ENCODE measurements at places on chromosomes 2 and 18. TPM values are rescaled to one million over a fixed set of nuclear protein-coding genes. Genes with fewer than 3 reads are reported as not detected.
A peak's percentile ranks its signal among the peaks of the same experiment; 100 is the strongest.

The KCNK3 gene
- 0.84 TPM for total RNA-seq

The RIT2 gene
- total RNA-seq = not detected

The FIGLA gene
- not detected for total RNA-seq

- H3K27ac ChIP-seq = no peak overlapping the region
- H3K27me3 ChIP-seq = no peaks in the 10 kb centered on the region
- H3K4me1 ChIP-seq = peaks cover 5% of the 10 kb centered on the region
- peaks cover 37% of the 10 kb centered on the region for H3K36me3 ChIP-seq
Measured at GRCh38 chr2:25957743-25958142, 24.6 kb downstream of the KIF3C start.

- H3K4me1 ChIP-seq = no peaks in the 10 kb centered on the region
- no peak overlapping the region for H3K27ac ChIP-seq
- no peaks in the 10 kb centered on the region for H3K36me3 ChIP-seq
- peaks cover 8% of the 10 kb centered on the region for H3K27me3 ChIP-seq
- no peak for DNase-seq
Measured at GRCh38 chr2:30098266-30099005, 48.4 kb upstream of the YPEL5 start.

DNA sequence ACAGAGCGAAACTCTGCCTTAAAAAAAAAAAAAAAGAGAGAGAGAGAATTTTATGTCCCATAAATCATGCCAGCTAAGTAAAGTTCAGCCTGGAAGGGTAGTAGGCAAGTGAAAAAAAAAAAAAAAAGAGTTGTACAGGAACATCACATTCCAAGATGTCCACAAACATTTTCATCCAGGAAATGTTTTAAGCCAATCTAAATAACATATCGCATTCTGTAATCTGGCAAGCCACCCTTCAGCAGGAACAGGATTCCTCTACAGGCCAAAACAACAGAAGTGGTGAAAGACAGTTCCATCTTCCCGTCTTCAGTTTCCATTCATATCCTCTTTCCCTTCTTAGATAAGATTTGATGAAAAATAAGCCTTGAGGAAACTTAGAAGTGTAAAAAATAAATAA, 1108.1 kb upstream of the DDX18 start:
- H3K27ac ChIP-seq = no peak overlapping the region
- H3K36me3 ChIP-seq = no peaks in the 10 kb centered on the region
- H3K4me1 ChIP-seq = no peaks in the 10 kb centered on the region

- DNase-seq = no peak
- no peak overlapping the region for H3K4me3 ChIP-seq
- no peak overlapping the region for H3K27ac ChIP-seq
- no peaks in the 10 kb centered on the region for H3K4me1 ChIP-seq
- no peaks in the 10 kb centered on the region for H3K36me3 ChIP-seq
Measured at GRCh38 chr18:21085579-21086166, 25.9 kb downstream of the ROCK1 start.

DNA sequence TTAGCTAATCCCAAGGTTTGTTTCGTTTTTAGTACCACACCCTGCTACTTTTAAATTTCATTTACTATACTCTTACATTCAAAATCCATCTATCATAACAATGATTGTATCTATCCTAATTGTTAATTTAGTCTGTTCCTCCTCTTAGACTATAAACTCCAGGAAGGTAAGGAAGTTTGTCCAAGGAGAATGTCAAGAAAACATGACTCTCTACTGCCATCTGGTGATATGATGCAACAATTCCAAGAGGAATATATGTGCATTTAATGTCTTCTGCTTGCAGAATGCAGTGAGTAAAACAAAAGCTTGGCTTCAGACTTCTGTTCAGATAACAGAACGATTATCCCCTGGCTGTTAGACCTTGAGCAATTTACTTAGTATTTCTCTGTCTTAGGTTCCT, 1267.1 kb downstream of the LRP1B start:
- H3K4me3 ChIP-seq = no peak overlapping the region
- no peaks in the 10 kb centered on the region for H3K4me1 ChIP-seq
- no peak for DNase-seq

DNA sequence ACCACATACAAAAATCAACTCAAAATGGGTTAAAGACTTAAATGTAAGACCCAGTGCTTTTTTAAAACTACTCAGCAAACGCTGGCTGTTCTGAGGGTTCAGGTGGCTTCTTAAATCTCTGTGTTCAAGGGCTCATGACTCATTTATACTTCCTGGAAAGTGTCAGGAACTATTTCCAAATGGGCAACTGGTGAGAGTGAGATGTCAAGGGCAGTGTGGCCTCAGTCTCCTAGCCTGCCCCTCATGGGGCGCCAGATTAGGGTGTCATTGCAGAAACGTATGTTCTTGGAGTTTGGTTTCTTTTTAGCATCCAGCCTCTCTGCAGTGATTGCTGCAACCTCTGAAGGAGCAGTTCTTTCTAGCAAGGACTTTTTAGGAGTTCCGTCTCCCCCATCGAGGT, 485.4 kb downstream of the TNS1 start:
- no peak overlapping the region for H3K27ac ChIP-seq
- DNase-seq = no peak
- H3K4me1 ChIP-seq = peaks cover 7% of the 10 kb centered on the region
- H3K36me3 ChIP-seq = no peaks in the 10 kb centered on the region
- no peaks in the 10 kb centered on the region for H3K27me3 ChIP-seq

- no peaks in the 10 kb centered on the region for H3K36me3 ChIP-seq
- no peak for DNase-seq
- no peaks in the 10 kb centered on the region for H3K4me1 ChIP-seq
- H3K27me3 ChIP-seq = no peaks in the 10 kb centered on the region
Measured at GRCh38 chr18:41870191-41870590, 84.8 kb upstream of the PIK3C3 start.

DNA sequence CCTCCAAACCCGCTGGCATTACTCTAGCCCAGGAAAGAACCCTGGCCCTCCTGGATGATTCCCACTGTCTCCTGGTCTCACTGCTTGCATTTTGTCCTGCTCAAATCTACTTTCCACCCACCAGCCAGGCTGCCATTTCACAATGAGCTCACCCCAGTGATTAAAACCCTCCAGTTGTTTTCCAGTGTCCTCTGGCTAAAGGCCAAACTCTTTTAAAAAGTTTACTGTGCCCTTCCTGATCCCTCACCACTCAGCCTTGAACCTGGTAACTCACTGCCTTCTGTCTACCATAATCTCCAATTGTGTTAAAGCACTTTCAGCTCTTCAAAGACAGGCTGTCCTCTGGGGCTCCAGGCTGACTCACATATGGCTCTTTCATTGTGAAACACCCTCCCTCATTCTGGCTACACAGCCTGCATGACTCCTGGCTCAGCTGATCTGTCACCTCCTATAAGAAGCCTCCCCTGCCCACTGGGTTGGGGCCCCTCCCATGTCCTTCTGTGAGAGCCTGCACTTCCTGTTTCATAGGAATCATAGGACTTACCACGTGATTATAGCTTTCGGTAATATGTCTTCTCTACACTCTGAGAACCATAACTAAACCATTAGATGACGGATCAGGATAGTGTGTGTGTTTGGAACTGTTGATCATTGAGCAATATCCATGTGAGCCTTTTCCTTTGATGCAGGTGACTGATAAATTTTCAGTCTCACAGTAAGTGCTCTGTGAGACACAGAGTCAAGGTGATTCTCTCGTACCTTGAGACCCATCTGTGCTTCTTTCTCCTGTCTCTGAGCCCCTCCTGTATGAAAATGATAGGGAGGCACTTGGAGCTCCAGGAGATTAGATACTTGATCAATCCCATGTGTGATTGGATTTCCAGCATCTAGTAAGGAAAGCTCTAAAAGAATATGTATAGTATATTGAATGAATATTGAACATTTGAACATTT, 590.8 kb upstream of the ID2 start:
- DNase-seq = peak; percentile 18
- H3K36me3 ChIP-seq = no peaks in the 10 kb centered on the region
- no peaks in the 10 kb centered on the region for H3K27me3 ChIP-seq
- no peaks in the 10 kb centered on the region for H3K4me1 ChIP-seq

DNA sequence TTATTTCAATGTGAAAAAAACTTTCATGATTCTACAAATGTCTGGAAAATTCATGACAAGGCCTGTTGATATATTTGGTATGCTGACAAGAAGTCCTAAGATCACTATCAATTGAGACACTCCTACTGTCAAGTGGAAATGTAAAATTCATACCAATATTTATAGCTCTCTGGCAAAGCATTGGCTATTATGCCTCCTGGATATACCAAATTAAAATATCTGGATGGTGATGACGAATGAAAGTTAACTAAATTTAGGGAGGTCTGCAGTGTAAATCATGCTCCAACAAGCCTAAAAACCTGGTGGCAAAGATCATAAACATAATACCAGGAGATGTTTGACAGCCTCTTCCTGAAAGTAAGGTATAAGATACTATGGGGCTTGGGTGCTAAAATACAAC, 41.1 kb upstream of the TCF4 start:
- no peaks in the 10 kb centered on the region for H3K27me3 ChIP-seq
- H3K36me3 ChIP-seq = no peaks in the 10 kb centered on the region
- H3K4me3 ChIP-seq = no peak overlapping the region
- no peaks in the 10 kb centered on the region for H3K4me1 ChIP-seq

DNA sequence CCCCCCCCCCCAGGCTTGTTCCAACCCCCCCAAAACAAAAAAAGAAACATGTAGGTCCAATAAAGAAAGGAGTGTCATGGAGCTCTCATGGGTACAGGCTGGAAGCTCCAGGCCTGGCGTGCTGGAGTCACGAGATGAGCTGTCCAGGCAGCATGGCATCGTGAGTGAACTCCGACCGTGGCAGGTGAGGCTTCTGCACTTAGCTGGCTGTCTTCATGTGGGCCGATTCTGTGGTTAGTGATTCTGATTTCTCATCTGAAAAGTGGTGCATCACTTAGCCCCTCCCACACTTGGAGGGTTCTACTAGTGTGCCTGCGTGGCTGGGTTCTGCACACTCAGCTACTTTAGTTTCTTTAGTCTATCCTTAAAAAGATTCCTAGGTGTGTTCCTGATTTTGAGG, 126.4 kb upstream of the MGAT5 start:
- DNase-seq = no peak
- H3K27ac ChIP-seq = no peak overlapping the region
- H3K27me3 ChIP-seq = no peaks in the 10 kb centered on the region
- H3K4me1 ChIP-seq = peaks cover 57% of the 10 kb centered on the region
- no peak overlapping the region for H3K4me3 ChIP-seq
- no peaks in the 10 kb centered on the region for H3K36me3 ChIP-seq

DNA sequence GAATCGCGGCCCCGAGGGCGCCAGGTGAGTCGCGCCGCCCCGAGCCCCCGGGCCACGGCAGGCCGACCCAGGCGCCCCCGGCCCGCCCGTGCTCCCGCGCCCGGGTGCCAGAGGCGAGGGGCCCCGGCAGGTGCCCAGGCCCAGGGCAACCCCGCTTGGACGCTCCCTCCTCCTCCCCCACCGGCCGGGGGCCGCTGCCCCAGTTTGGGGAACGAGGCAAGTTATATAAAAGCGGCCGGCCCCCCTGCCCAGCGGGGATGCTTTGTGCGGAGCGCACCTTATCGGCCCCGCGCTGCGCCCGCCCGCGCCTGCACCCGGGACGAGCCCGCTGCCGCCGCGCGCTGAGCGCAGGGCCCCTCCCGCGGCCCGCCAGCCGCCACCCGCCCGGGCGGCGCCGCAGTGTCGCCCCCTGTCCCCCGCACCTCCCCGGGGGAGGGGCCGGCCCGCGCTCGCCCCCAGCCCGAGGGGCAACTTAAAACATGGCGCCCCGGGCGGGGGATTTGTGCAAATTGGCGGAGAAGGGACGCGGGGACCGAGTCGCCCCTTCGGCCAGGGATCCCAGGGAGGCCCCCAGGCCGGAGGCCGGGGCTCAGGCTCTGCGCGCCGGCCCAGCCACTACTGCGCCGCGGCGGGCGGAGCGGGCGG, 639 bp downstream of the EPB41L3 start:
- H3K36me3 ChIP-seq = no peaks in the 10 kb centered on the region
- H3K4me1 ChIP-seq = peaks cover 3% of the 10 kb centered on the region
- H3K27me3 ChIP-seq = no peaks in the 10 kb centered on the region
- H3K27ac ChIP-seq = peak overlapping the region; percentile 67

GRCh38 chr18:46301571-46301970, 197.4 kb downstream of the HAUS1 start:
- H3K27me3 ChIP-seq = no peaks in the 10 kb centered on the region
- H3K4me3 ChIP-seq = no peak overlapping the region
- no peak overlapping the region for H3K27ac ChIP-seq
- DNase-seq = no peak

DNA sequence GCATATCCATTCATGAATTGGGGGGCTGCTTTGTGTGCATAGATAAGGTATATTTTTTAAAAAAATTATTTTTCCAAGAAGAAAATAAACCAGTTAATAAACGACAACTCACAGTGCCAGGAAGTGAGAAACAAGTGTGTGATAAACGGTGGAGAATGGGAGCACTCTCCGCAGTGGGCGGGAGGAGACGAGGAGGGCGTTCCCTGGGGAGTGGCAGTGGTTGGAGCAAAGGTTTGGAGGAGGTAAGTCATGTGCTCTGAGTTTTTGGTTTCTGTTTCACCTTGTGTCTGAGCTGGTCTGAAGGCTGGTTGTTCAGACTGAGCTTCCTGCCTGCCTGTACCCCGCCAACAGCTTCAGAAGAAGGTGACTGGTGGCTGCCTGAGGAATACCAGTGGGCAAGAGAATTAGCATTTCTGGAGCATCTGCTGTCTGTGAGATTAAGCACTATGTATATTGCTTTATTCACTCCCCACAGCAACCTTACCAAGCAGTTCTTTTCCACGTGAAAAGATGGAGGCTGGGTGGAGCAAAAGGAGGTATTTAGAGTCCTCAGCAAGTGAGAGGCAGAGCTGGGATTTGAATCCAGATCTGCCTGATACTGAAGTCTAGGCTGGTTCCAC, 27.0 kb upstream of the CASP8 start:
- no peaks in the 10 kb centered on the region for H3K27me3 ChIP-seq
- no peaks in the 10 kb centered on the region for H3K4me1 ChIP-seq
- peak overlapping the region; percentile 30 for H3K4me3 ChIP-seq
- H3K27ac ChIP-seq = no peak overlapping the region
- H3K36me3 ChIP-seq = no peaks in the 10 kb centered on the region

DNA sequence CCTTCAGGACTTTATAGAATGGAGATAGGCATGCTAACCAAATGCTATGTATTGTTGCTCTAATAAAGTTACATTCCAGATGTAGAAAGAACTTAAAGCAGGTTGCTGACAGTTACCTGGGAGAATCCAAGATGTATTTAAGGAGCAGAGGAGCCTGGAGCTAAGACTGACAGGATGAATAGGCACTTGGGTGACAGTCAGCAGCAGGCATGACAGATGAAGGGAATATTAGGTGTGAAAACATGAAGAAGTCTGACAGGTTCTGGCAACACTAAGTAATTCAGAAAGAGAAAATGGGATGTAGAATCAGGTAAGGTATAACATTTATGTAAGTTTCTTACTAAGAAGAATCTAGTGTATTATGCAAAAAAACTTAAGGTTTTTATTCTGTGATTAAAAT, 232.0 kb downstream of the DSC3 start:
- H3K27ac ChIP-seq = no peak overlapping the region
- no peaks in the 10 kb centered on the region for H3K4me1 ChIP-seq
- H3K27me3 ChIP-seq = no peaks in the 10 kb centered on the region
- no peak for DNase-seq
- no peak overlapping the region for H3K4me3 ChIP-seq
- no peaks in the 10 kb centered on the region for H3K36me3 ChIP-seq

- H3K4me1 ChIP-seq = no peaks in the 10 kb centered on the region
- H3K27ac ChIP-seq = no peak overlapping the region
- no peak for DNase-seq
Measured at GRCh38 chr2:36253086-36253485, 102.5 kb upstream of the CRIM1 start.

GRCh38 chr18:21548647-21549046, 51.9 kb downstream of the ESCO1 start:
- no peak overlapping the region for H3K27ac ChIP-seq
- H3K4me1 ChIP-seq = no peaks in the 10 kb centered on the region
- no peaks in the 10 kb centered on the region for H3K27me3 ChIP-seq
- H3K36me3 ChIP-seq = no peaks in the 10 kb centered on the region

Data from tibial nerve (tissue), 4 donors.